Activated naive CD4-positive, alpha-beta T cell treated with anti-CD3 and anti-CD28 coated beads for 36 hours (primary cell): ENCODE measurements at places on chromosomes 5 and 9. TPM values are rescaled to one million over a fixed set of nuclear protein-coding genes. Genes with fewer than 3 reads are reported as not detected.
A peak's percentile ranks its signal among the peaks of the same experiment; 100 is the strongest.

DNA sequence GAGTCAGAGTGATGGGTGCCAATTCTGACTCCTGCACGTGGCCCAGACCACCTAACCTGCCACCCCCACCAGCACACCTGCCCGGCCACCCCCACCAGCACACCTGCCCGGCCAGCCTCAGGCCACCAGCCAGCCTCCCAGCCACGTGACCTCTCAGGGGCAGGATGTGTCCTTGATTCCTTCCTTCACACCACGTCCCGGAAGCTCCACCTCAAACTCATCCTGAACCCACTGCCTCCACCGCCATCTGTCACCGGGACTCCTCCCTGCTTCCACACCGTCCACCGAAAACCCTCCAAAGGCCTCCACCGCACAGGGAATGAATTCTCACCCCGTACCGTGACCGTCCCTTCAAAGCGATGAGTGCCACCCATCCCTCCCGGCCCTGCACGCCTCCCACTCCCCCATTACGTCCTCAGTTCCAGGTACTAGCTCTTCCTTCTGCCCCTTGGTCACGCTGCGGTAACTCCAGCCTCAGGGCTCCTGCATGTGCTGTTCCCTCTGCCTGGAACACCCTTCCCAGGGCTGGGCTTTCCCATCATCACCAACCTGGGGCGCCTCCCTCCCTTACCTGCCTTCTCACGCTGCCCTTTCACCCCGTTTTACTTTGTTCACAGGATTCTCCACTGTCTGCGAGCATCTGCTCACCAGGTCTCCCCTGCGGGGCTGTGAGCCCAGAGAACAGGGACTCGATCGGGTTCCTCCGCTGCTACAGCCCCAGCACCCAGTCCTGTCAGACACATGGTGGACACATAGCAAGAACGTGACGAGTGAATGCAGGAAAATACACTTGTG, 82.9 kb downstream of the ADAMTS2 start:
- no peaks in the 10 kb centered on the region for H3K4me1 ChIP-seq
- H3K27me3 ChIP-seq, result peaks cover 4% of the 10 kb centered on the region
- H3K4me3 ChIP-seq, result no peak overlapping the region
- no peak overlapping the region for H3K27ac ChIP-seq
- no peaks in the 10 kb centered on the region for H3K36me3 ChIP-seq

The SNCAIP gene
- not detected for total RNA-seq

DNA sequence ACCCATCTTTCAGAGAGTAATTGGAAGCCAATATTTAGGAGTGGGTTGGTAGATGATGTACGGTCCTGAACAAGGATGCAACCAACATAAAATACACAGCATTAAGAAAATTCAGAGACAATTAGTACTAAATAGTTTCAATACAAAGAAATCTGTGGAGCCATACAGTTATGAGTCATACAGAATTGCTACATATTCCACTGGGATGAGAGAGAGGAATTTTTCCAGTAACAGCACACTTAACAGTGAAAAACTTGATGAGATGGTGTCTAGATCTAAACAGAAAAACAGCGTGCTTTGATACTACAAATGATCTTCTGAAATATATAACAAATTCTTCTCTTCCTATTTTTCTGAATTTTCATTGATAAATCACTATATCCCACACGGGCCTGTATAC, 1999.3 kb upstream of the CDH9 start:
- no peaks in the 10 kb centered on the region for H3K27me3 ChIP-seq
- H3K4me3 ChIP-seq, result no peak overlapping the region

The SWI5 gene
- total RNA-seq, result 13.3 TPM

DNA sequence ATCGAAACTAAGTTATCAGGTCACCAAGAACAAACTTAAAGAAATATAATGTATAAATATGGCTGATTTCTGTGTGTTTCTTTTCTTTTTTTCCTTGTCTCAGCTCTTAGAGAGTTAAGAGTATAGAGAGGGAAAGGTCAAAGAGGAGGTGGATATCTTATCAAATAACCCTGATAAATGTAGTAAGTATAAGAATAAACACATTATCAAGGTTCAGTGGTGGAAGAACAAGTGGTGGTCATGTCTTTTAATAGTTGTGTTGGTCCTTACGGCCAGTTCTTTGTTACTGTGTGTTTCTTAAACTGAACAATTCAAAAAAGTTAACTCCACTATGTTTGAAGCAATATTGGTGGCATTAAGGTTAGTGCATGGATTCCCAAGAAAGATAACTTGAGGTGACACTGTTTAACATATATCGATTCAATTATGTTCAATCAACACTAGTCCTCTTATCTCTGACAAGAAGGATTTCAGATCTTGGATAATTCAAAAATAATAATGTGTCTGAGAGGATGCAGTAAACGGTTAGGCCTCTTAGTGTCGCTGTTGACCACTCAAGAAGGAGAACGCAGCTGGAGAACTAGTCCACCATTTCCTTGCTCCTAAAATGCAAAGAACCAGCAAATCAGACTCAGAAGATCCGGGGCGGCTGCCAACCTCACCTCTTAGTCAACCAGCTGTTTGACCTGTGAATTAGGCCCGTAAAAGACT, at the start of gene PCDHGA3:
Gene PCDHGA3 (plus strand): TSS at position 588 of the 711 bp plus-strand sequence. CDS start 205 bp downstream, outside the sequence.
- peak within 1 kb of the TSS; percentile 11 for H3K4me3 ChIP-seq
- peaks cover 56% of the 10 kb centered on the region for H3K27me3 ChIP-seq
- H3K4me1 ChIP-seq, result no peaks in the 10 kb centered on the region
- H3K27ac ChIP-seq, result no peak within 1 kb of the TSS

DNA sequence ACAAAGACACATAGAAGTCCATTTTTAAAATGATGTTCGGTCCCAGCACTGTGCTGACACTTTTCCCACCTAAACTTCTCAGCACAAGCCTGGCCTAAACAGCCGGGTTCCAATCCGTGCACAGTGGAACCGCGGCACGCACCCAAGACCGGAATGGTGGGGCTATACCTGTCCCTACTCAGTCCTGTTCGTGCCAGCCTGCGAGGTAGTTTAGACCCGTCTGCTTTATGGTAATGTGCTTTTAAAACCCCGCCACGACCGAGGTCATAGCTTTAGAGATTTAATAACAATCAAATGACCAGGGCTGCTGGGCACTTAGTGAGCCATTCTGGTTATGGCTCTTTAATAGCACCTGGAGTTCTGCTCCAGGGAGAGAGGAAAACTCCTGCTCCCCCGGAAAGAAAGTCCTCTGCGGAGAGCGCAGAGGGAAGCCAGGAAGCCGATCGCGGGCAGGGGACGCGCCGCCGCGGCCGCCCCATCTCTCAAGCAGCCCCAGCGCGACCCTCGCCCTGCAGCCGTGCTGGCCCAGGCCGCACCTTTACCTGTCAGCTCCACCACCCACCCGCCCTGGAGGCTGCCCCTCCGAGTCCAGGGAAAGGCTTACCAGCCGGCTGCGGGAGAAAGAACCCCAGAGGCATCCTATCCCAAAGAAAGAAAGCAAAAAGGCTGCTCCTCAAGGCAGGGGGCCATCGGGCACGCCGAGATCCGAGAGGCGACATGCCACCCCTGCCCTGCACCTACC, 511 bp downstream of the ARL15 start:
- peaks cover 24% of the 10 kb centered on the region for H3K4me1 ChIP-seq
- peak; percentile 47 for DNase-seq
- H3K27me3 ChIP-seq, result no peaks in the 10 kb centered on the region
- peak overlapping the region; percentile 89 for H3K4me3 ChIP-seq
- no peaks in the 10 kb centered on the region for H3K36me3 ChIP-seq

The IFNB1 gene
- 0.44 TPM for total RNA-seq

- no peak for DNase-seq
- H3K27ac ChIP-seq, result no peak overlapping the region
- H3K4me1 ChIP-seq, result peaks cover 7% of the 10 kb centered on the region
Observed at GRCh38 chr5:140327589-140327988, 18.8 kb downstream of the HBEGF start.

- H3K4me3 ChIP-seq, result no peak overlapping the region
- H3K27ac ChIP-seq, result peak overlapping the region; percentile 20
- peaks cover 18% of the 10 kb centered on the region for H3K4me1 ChIP-seq
Observed at GRCh38 chr5:76556511-76557221, 66.5 kb downstream of the F2RL2 start.

The IFNA13 gene
- not detected for total RNA-seq

The OR2K2 gene
- not detected for total RNA-seq

The DND1 gene
- 1.7 TPM for total RNA-seq

The FOXD4L6 gene
- not detected for total RNA-seq

The LHX3 gene
- not detected for total RNA-seq

The DNM1 gene
- 0.07 TPM for total RNA-seq

GRCh38 chr5:173045474-173045873, 10.7 kb upstream of the CREBRF start:
- no peaks in the 10 kb centered on the region for H3K36me3 ChIP-seq
- no peaks in the 10 kb centered on the region for H3K4me1 ChIP-seq
- no peak overlapping the region for H3K27ac ChIP-seq
- H3K27me3 ChIP-seq, result no peaks in the 10 kb centered on the region
- no peak overlapping the region for H3K4me3 ChIP-seq

DNA sequence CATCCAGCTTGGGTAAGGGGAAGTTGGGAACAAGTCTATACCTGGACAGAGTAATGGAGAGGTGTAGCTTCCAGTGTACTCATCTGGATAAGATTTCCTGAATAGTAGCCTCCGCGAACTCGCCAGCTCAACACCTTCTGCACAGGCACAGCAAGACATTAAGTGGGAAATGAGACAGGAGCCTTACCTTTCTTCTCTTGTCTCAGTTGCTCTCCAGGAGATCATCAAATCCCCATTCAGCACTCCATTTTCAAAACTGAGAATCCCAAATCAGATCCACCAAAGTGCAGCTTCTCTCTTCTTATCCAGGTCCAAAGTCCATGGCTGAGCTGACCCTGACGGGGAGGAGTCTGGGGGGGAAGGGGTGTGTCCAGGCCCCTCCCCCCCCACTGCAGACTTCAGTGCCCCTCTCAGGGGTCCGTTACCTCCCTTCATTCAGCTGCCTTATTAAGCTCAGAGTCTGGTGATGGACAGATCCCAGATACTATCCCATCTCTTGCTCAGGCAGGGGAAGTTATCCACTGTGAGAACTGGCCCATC, 5.9 kb upstream of the MGAT1 start:
- DNase-seq, result peak; percentile 12
- H3K4me3 ChIP-seq, result peak overlapping the region; percentile 98
- peaks cover 22% of the 10 kb centered on the region for H3K36me3 ChIP-seq
- H3K27me3 ChIP-seq, result no peaks in the 10 kb centered on the region

DNA sequence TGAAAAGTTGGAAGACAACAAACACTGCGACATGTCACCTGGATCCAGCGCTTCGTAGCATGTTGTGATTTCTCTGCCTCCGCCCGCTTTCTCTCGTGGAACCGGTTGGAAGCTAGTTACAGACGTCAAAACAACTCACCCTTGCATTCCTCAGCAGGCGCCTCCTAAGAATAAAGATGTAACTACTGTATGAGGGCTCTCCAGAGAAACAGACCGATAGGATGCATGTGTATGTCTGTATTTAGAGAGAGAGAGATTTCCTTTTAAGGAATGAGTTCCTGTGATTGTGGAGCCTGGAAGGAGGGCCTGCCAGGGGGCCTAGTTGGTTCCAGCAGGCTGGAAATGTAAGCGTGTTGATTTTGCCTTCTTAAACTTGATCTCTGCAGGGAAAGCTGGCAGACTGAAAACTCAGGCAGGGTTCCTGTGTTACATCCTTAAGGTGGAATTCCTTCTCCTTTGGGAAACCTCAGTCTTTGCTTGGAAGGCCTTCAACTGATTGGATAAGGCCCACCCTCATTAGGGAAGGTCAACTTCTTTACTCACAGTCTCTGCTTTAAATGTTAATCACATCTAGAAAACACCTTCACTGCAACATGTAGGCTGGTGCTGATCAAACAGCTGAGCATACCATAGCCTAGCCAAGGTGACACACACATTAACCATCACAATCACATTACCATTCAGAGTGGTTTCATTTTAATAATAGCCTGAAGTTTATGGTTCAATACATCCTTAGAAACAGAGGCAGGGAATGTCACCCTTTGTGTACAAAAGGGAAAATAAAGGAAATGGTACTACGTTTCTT, 163.8 kb downstream of the SYK start:
- H3K4me3 ChIP-seq, result no peak overlapping the region
- no peak for DNase-seq
- peaks cover 17% of the 10 kb centered on the region for H3K27me3 ChIP-seq
- peaks cover 9% of the 10 kb centered on the region for H3K4me1 ChIP-seq

DNA sequence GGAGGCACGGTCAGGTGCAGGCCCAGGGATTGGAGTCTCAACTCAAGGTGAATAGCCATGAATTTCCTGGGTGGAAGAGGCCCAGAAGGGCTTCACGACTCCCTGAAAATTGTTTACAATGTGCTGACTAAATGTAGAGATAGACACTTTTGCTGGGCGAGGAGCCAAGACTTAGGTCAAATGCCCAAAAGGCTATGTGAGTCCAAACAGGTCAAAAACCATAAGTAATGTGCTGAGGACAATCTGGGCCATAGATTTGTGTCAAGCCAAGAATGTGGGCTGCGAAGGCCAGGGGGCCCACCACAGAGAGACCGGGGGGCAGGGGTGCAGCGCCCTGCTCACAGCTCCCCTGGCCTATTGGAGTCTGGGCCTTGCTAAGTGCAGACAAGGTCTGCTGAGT, 197.8 kb downstream of the HSPA4 start:
- no peak for DNase-seq
- H3K27ac ChIP-seq, result no peak overlapping the region
- H3K4me1 ChIP-seq, result peaks cover 3% of the 10 kb centered on the region
- H3K36me3 ChIP-seq, result no peaks in the 10 kb centered on the region

The DMRT3 gene
- not detected for total RNA-seq

GRCh38 chr5:119274767-119275130, 81.1 kb upstream of the TNFAIP8 start:
- peaks cover 88% of the 10 kb centered on the region for H3K4me1 ChIP-seq
- DNase-seq, result peak; percentile 50
- peak overlapping the region; percentile 72 for H3K4me3 ChIP-seq

DNA sequence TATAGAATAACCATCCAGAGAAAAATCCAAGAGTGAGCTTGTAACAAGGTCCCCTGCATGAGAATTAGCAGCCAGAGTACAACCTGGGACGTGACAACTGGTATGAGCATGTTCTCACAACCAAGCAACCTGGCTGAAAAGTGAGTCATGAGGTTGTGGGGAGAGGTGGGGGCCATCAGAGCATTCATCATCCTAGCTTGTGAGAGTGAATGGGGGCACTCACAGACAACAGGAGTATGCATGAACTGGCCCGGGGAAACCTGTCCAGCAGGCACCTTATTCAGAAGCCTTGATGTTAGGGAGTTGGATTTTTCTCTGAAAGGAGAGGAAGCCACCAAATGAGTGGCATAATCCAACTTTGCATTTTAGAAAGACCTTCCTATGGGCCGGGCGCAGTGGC, 113.0 kb downstream of the FRMD3 start:
- no peak overlapping the region for H3K27ac ChIP-seq
- no peaks in the 10 kb centered on the region for H3K36me3 ChIP-seq
- no peaks in the 10 kb centered on the region for H3K27me3 ChIP-seq
- no peak for DNase-seq
- no peaks in the 10 kb centered on the region for H3K4me1 ChIP-seq

GRCh38 chr5:94388773-94389514, 229.5 kb downstream of the KIAA0825 start:
- peaks cover 3% of the 10 kb centered on the region for H3K4me1 ChIP-seq
- DNase-seq, result no peak
- no peak overlapping the region for H3K27ac ChIP-seq
- no peak overlapping the region for H3K4me3 ChIP-seq
- no peaks in the 10 kb centered on the region for H3K36me3 ChIP-seq

- H3K27me3 ChIP-seq, result peaks cover 9% of the 10 kb centered on the region
- DNase-seq, result no peak
- no peak overlapping the region for H3K27ac ChIP-seq
Observed at GRCh38 chr5:132300577-132301343, 6.6 kb downstream of the SLC22A4 start.

- no peaks in the 10 kb centered on the region for H3K36me3 ChIP-seq
- H3K4me3 ChIP-seq, result no peak overlapping the region
- H3K4me1 ChIP-seq, result no peaks in the 10 kb centered on the region
- H3K27ac ChIP-seq, result no peak overlapping the region
- no peak for DNase-seq
Observed at GRCh38 chr5:166088389-166089039, 2202.9 kb upstream of the WWC1 start.
